Transverse colon (tissue), 4 donors: ENCODE measurements at places on chromosomes 11 and 22.
A peak's percentile ranks its signal among the peaks of the same experiment; 100 is the strongest.

DNA sequence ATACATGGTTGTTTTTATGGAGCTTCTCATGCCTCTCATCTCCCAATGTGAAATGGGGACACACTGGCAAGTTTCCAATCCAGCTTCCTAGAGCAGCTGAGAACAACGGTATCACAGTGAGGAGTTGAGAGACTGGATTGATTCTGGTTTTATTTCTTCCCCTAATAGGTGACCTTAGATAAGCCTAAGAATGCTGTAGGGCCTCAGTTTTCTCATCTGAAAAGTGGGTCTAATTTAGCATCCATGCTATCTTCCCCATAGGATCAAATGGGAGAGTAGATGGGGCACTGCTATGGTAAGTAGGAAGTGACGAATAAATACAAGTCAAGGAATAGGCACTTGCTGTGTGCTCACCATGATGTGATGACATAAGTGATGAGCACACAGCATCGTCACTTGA lies 61.1 kb upstream of the PHOX2A start:
- H3K4me3 ChIP-seq, result no peak overlapping the region
- DNase-seq, result no peak
- no peaks in the 10 kb centered on the region for H3K36me3 ChIP-seq

- no peak for DNase-seq
- no peaks in the 10 kb centered on the region for H3K36me3 ChIP-seq
- H3K27me3 ChIP-seq, result no peaks in the 10 kb centered on the region
- no peaks in the 10 kb centered on the region for H3K4me1 ChIP-seq
Measured at GRCh38 chr11:101459020-101459419, 124.8 kb downstream of the TRPC6 start.

GRCh38 chr22:46538814-46539160 lies 1.4 kb upstream of the CELSR1 start:
- H3K4me3 ChIP-seq, result no peak overlapping the region
- H3K27me3 ChIP-seq, result peaks cover 58% of the 10 kb centered on the region
- no peaks in the 10 kb centered on the region for H3K36me3 ChIP-seq
- peaks cover 17% of the 10 kb centered on the region for H3K4me1 ChIP-seq

- no peak for DNase-seq
- peaks cover 77% of the 10 kb centered on the region for H3K4me1 ChIP-seq
- no peaks in the 10 kb centered on the region for H3K36me3 ChIP-seq
- H3K27me3 ChIP-seq, result no peaks in the 10 kb centered on the region
Measured at GRCh38 chr22:36359470-36359996, 28.2 kb downstream of the MYH9 start.

DNA sequence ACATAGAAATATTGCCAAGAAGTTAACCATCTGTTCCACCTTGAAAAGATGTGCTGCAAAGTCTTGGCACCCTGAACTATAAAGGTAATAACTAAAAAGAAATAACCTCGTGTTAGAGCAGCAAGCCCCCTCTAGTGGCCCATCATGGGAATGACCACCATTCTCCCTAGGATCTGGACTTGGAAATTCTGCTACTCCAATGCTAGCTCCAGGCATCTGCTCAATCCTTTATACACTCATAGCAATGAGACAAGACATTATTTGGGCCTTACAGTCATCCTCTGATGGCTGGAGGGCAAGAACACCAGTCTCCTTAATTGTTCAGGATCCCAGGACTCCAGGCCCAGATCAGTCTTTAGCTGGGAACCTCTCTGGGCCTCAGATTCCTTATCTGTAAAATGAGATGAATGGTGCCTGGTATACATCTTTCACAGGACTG lies 76.0 kb downstream of the CWC15 start:
- peak; percentile 47 for DNase-seq
- H3K4me1 ChIP-seq, result no peaks in the 10 kb centered on the region
- H3K4me3 ChIP-seq, result no peak overlapping the region
- H3K36me3 ChIP-seq, result no peaks in the 10 kb centered on the region

- peaks cover 8% of the 10 kb centered on the region for H3K27me3 ChIP-seq
- DNase-seq, result no peak
- no peaks in the 10 kb centered on the region for H3K4me1 ChIP-seq
- H3K27ac ChIP-seq, result no peak overlapping the region
Measured at GRCh38 chr22:49760280-49760629, 67.4 kb downstream of the BRD1 start.

GRCh38 chr11:19458231-19458630 lies 217.5 kb upstream of the E2F8 start:
- no peak overlapping the region for H3K27ac ChIP-seq
- DNase-seq, result no peak
- no peaks in the 10 kb centered on the region for H3K27me3 ChIP-seq
- no peaks in the 10 kb centered on the region for H3K36me3 ChIP-seq
- H3K4me3 ChIP-seq, result no peak overlapping the region

GRCh38 chr11:32935462-32936029 lies 42.9 kb downstream of the QSER1 start:
- H3K4me3 ChIP-seq, result no peak overlapping the region
- H3K4me1 ChIP-seq, result no peaks in the 10 kb centered on the region
- no peak overlapping the region for H3K27ac ChIP-seq
- DNase-seq, result no peak
- no peaks in the 10 kb centered on the region for H3K27me3 ChIP-seq
- peaks cover 21% of the 10 kb centered on the region for H3K36me3 ChIP-seq

DNA sequence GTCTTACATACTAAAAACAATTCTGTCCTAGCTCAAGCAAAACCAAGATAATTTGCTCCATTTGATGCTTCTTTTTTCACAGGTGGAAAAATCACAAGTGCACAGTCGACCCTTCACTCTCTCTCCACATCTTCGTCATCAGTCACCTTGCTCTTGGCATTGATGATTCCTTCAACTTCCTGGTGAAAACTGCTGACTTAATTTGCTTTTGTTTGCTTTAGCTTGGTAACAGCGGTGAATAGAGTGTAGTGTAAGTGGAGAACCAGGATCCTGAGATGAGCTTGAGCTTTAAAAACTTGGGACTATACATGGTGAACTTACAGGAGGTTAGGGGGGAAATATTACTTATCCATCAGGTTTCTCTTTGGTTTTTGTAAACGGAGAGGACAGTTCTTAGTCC lies 331.1 kb upstream of the ARHGAP42 start:
- no peak overlapping the region for H3K4me3 ChIP-seq
- H3K36me3 ChIP-seq, result no peaks in the 10 kb centered on the region
- H3K27ac ChIP-seq, result no peak overlapping the region
- no peak for DNase-seq
- no peaks in the 10 kb centered on the region for H3K27me3 ChIP-seq
- H3K4me1 ChIP-seq, result no peaks in the 10 kb centered on the region

DNA sequence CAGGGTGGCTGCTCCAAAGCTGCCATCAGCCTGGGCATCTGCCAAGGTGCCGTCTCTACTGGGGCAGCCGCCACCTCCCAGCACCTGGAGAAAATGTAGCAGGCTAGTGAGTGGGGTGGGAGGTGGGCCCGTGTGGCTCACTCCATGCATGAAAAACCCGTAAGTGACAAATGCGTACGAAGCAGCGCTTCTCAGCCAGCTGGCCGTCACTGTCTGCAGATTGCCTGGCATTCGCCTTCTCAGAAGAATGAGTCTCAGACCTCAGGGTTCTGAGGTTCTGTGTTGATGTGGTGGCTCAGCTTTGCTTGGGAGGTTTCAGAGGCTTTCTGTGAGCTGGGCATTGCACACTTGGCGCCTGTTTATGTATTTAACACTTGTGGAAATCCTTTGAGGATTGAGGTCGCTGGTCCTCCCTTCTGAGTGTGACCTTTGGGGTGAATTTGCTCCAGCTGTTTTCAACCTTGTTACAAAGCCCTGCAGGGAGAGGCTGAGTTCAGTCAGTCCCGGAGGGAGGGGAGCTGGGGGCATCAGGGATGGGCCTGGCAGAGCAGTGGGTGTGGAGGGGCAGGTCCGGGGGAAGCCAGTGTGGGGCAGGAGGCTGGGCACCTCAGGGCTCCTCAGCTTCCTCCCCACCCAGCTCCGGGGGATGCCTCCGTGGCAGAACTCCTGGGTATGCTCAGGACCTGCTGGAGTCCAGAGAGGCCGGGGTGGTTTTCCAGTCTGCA lies 977.0 kb downstream of the TBC1D22A start:
- no peak overlapping the region for H3K4me3 ChIP-seq
- H3K27ac ChIP-seq, result no peak overlapping the region
- no peak for DNase-seq

GRCh38 chr11:16587670-16588069 lies 150.8 kb upstream of the C11orf58 start:
- no peaks in the 10 kb centered on the region for H3K27me3 ChIP-seq
- DNase-seq, result no peak
- no peaks in the 10 kb centered on the region for H3K4me1 ChIP-seq
- H3K27ac ChIP-seq, result no peak overlapping the region
- H3K36me3 ChIP-seq, result no peaks in the 10 kb centered on the region
- H3K4me3 ChIP-seq, result no peak overlapping the region

- no peaks in the 10 kb centered on the region for H3K36me3 ChIP-seq
- no peak overlapping the region for H3K4me3 ChIP-seq
- DNase-seq, result no peak
Measured at GRCh38 chr11:32462011-32462690, 26.8 kb upstream of the WT1 start.

- peaks cover 32% of the 10 kb centered on the region for H3K4me1 ChIP-seq
- DNase-seq, result no peak
- H3K27me3 ChIP-seq, result no peaks in the 10 kb centered on the region
- H3K27ac ChIP-seq, result peak overlapping the region; percentile 52
- H3K4me3 ChIP-seq, result no peak overlapping the region
- no peaks in the 10 kb centered on the region for H3K36me3 ChIP-seq
Measured at GRCh38 chr11:73158356-73159051, 16.4 kb upstream of the FCHSD2 start.

DNA sequence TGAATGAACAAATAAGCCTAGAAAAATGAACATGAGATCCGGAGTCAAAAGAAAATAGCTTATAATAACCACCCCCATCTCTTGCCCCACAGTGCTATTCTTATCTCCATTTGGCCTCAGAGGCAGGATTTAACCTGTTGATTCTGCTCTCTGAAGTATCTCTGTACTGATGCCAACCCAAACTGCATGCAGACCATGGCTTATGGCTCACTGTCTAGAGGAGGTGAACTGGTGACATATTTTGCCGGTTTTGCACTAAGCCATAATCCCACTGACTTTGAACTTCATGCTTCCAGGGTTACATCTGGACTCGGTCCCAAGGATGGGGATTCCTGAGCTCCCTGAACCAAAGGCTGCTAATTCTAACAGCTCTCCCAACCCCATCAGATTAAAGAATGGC lies 397.1 kb downstream of the TENM4 start:
- no peaks in the 10 kb centered on the region for H3K36me3 ChIP-seq
- no peak overlapping the region for H3K27ac ChIP-seq
- no peaks in the 10 kb centered on the region for H3K27me3 ChIP-seq
- no peaks in the 10 kb centered on the region for H3K4me1 ChIP-seq

DNA sequence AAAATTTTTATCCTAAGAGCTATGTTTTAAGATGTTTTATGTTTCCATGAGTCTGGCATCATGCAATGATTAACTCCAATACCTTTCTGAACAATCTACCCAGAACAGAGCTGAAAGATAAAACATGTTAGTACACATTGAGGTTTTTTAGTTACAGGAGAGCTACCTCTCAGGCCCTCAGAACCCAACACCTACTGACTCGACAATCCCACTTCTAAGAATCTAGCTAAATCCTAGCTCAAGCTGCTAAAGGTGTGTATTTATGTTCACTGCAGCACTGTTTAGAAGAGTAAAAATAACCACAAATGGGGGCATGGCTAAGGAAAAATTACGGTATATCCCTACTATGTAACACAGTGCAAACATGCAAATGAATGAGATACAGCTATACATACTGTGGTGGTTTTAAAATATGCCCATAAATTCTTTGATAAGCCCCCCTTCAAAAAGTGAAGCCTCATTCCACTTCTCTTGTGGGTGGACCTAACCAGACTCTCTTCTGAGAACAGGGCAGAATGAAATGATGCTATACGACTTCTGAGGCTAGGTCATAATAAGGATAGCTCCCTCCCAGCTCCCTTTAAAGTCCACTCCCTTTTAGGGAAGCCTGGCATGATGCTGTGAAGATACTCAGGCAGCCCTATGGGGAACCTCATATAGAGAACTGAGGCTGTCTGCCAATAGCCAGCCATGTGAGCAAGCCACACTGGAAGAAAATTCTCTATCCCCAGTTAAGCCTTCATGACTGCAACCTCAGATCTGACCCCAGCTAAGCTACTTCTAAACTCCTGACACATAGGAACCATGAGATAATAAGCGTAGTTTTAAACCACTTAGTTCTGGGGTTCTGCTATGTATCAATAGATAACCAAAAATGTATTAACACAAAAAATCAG lies 29.5 kb downstream of the TMEM123 start:
- no peak overlapping the region for H3K4me3 ChIP-seq
- no peaks in the 10 kb centered on the region for H3K36me3 ChIP-seq
- H3K4me1 ChIP-seq, result peaks cover 4% of the 10 kb centered on the region
- H3K27me3 ChIP-seq, result no peaks in the 10 kb centered on the region

DNA sequence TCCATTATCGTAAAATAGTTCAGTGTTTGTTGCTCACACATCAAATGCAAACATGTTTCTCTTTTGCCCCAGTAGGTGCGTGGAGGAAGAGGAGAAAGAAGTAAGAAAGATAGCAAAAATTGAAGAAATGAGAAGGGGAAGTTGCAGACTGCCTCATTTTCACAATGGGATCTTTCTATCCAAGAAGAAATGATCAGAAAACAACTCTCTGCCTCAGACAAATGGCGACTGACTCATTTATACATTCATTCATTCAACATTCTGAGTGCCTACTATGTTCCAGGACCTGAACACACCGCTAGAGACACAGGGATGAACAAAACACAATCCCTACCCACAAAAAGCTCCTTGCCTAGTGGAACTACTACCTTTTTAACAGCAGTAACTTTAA lies 367 bp downstream of the HPS5 start:
- H3K4me1 ChIP-seq, result peaks cover 25% of the 10 kb centered on the region
- no peak for DNase-seq
- peak overlapping the region; percentile 71 for H3K4me3 ChIP-seq
- H3K36me3 ChIP-seq, result no peaks in the 10 kb centered on the region
- no peaks in the 10 kb centered on the region for H3K27me3 ChIP-seq

DNA sequence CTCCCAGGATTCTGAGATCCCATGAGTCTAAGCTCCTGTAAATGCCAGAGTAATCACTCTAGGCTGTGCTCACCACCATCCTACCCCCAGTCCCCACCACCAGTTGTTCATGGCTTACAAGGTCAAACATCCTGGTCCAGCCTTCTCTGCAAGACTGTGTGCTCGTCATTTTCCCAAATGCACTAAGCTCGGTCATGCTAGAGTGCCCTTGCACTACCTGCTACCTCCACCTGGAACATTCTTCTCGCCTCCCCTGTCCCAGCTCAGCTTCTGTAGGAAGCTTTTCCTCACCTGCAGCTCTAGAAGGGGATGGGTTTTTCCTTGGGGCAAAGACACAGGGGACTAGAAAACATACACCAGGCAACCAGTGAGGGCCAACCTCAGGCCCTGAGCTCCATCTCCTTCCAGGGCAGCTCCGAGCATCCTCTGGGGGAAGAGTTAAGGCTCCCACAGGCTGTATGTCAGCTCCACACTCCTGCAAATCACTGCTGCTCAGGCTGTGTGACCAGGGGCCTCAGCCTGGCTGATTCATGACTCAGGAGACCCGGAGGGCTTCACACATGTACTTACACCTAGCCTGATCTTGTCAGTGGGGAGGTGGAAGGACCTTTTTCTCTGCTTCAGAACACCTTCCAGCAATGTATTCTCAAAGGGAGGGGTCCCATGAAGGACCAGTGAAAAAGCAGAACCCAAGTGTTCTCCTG lies 37.2 kb upstream of the CSNK2A3 start:
- H3K4me1 ChIP-seq, result peaks cover 7% of the 10 kb centered on the region
- H3K27me3 ChIP-seq, result no peaks in the 10 kb centered on the region
- peak overlapping the region; percentile 66 for H3K27ac ChIP-seq
